ENCODE measurements at places on chromosomes 2 and 18. TPM values are rescaled to one million over a fixed set of nuclear protein-coding genes. Genes with fewer than 3 reads are reported as not detected.

- DNase-seq, result no peak
Measured at GRCh38 chr2:46518861-46519260, 39.5 kb downstream of the TMEM247 start.

DNA sequence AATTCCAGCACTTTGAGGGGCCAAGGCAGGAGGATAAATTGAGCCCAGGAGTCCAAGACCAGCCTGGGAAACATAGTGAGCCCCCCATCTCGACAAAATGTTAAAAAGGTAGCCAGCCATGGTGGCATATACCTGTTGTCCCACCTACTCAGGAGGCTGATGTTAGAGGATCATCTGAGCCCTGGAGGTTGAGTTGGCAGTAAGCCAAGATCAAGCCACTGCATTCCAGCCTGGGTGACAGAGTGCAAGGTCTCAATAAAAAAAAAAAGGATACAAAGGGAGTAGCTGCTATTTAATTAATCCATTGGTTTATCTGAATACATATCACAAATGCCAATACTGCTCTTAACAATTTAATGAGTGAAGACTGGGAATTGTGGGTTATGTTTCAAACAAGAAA lies 327.8 kb downstream of the CPS1 start:
- no peak for DNase-seq

- DNase-seq, result no peak
Measured at GRCh38 chr18:57801761-57802212, 1.3 kb downstream of the ATP8B1 start.

GRCh38 chr2:84771251-84771650 lies 109.6 kb downstream of the TRABD2A start:
- DNase-seq, result no peak

DNA sequence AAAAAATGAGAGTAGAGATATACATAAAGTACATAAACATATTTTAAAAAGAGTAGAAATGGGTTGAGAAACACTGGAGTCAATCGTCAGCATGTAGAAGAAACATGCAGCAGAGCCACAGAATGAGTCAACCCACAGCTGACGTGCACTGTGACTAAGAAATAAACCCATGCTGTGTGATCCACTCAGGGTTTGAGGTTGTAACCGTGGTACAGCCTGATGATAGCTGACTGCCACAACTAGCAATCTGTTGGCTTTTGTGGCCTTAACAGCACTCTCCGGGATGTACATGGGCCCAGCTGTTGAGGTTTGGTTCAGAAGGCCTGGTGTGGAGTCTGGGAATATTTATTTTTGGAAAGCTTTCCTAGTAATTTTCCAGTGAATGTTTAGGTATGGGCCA lies 554.4 kb upstream of the MEX3C start:
- DNase-seq, result no peak

- DNase-seq, result no peak
Measured at GRCh38 chr2:727071-727470, 49.9 kb upstream of the TMEM18 start.

GRCh38 chr2:25489631-25490030 lies 147.9 kb upstream of the DNMT3A start:
- no peak for DNase-seq

DNA sequence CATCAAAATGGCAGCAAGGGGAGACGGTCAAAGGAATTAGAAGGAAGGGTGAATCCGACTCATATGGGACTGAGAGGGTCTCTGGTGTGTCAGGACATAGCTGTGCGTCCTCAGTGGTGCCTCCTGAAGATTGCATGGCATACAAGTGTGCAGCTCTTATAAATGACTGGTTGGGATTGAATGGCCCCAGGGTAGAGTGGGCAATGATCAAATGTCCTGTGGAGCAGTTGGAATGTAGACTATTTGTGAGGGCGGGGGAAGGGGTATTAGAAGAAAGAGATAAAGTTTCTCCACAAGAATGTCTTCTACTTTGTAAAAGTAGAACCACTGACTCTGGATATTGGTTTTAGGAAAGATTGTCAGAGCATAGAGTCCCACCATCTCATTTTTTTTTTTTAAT lies 24.6 kb downstream of the CTLA4 start:
- no peak for DNase-seq

GRCh38 chr2:130842770-130843169 lies 6.1 kb downstream of the ARHGEF4 start:
- DNase-seq, result no peak

- DNase-seq, result no peak
Measured at GRCh38 chr2:147925886-147926285, 81.1 kb downstream of the ACVR2A start.

GRCh38 chr18:63422864-63423304 lies 608 bp upstream of the VPS4B start:
- no peak for DNase-seq

- no peak for DNase-seq
Measured at GRCh38 chr2:220198896-220199295, 571.5 kb downstream of the SLC4A3 start.

DNA sequence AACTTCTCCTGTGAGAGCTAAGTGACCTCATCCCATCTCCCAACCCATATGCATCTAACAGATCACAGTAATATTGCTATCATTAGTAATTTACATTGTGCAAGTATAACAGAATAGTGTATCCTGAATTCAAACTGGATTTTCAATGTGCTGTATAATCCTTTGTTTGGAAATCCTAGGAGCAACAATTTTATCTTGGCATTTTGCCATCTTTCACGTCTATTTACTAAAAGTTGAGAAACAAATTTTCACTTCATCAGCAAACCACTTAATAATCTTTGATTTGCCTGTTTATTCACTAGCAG lies 3.8 kb downstream of the HNRNPLL start:
- DNase-seq, result no peak

GRCh38 chr2:47803363-47803762 lies 20.4 kb downstream of the MSH6 start:
- DNase-seq, result no peak

DNA sequence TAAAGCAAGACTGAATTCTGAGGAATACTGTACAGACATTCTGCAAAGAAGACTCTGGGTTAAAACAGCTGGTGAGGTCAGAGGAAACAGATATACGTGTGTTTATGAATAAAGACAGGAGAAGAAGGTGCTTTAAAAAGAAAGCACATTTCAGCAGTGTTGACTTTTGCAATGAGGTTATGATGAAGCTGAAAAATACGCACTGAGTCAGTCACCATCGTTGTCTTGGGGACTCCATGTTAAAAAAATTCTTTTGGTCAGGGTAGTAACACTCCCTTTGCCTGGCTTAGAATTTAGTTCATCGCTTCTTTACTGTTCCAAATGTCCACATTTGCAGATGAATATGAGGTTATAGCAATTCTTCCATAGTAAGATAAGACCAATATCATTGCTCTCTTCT lies 1049.0 kb downstream of the TSN start:
- no peak for DNase-seq

DNA sequence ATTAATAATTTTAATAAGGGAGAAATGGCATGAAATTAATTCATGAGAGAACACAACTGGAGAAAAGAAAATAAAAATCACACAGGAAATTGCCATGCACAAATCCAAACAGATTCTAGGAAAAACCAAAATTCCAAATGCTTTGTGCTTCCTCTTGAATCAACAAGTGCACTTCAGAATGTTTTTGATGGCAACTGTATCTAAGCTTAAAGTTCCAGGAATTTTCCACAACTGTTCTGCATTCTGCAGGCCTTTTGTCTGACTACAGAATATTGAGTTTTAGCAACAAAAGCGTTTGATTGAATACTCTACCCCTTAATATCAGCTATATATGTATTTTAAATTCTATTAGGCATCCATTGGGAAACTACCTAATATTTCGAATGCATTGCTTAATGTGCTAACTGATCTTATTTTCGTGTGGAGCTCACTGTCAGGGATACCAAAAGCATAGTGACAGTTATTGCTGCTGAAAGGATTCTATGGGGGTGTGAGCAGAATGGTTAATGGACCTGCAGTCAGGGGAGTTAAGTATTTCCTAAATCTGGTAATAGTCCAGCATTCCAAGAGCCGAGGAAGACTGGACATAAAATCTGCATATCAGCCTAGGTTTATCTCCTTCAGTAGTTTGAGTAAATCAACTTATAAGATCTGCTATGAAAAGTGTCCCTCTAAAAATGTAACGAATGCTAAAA lies 482.7 kb upstream of the POU3F3 start:
- no peak for DNase-seq

DNA sequence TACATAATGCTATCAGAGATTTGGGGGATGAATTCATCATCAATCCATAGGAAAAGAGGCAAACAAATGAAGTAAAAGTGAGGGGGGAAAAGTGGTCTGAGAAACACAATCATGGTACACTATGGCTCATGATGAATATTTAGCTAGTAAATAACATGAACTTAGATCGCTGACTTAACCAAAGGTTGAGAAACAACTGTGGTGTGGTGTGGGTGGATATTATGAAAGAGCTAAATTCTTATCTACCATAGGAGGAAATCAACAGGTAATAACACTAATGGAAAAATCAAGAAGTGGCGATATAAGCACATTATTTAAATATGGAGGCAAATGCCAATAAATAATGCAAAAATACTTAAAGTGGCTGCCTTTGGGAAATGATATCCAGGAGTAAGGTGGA lies 12.2 kb upstream of the TPRKB start:
- no peak for DNase-seq

DNA sequence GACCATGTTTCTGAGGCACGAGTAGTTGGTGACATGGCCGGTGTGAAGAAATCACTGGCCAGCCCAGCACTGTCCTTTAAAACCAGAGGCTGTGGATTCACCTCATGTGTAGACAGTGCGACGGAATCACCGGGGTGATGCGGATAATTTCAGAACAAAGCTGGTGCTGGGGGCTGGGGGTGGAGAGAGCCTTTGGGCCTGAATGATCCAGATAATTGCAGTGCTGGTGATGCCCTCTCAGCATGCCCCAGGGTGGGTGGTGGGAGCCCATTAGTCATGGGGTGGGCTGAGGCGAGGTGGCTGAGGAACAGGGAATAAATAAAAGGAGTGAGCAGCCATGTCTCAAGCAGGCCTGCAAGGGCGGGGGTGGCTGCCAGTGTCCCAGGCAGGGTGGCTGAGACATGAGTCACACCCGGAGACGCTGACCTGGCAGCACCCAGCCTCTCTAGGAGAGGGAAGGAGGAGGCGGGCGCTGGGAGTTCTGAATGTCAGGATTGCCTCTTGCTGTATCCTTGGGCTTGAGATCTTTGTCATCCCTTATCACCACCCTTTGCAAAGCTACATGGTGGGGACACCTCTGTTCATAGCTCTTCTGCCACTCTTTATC lies 151.1 kb upstream of the MSH6 start:
- no peak for DNase-seq

DNA sequence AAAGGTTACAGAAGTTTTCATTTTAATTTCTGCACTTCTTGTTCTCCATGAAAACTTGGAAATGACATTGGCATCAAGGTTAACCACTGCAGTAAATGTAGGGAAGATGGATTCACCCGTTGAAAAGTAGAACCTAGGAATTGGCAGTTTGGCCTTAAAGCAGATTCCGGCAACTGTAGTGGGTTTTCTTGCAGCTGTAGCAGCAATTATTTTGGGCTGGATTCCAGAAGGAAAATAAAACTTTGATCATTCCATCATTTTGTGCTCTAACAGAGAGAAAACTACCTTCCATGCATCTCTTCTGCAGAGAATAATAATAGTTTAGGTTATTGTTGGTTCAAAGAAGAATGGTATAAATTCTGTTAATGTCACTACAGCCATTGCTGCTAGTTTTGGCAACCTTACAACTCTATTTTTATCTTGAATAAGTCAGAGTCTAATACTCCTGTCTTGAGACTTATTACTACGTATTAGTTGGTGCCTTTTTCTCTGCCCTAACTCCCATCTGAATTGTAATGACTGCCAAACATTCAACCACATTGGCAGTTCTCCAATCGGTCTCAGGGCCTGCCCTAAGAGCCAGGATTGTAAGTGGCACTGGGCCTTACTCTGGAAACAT lies 178.1 kb upstream of the PIEZO2 start:
- no peak for DNase-seq

DNA sequence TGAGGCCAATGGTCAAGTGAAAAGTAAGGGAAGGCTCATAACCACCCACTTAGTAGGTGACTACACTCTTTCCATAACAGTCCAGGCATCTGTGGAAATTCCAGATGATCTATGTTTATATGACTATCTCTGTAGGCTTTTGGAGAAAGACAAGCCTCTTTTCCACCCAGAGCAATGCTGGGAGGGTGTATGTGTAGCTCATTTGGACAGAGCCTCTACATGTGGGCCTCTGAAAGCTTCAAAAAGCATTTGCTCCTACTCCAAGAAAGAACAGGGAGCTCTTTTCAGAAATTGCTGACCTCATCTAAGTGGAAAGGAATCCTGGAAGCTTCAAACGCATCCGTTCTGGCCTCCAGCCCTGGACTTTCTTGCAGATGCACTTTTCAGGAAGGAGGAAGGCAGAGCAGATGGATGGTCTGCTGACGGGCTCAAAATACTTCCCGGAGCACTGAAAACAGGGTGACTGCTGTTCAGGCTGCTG lies 308.7 kb downstream of the LRATD1 start:
- DNase-seq, result no peak

DNA sequence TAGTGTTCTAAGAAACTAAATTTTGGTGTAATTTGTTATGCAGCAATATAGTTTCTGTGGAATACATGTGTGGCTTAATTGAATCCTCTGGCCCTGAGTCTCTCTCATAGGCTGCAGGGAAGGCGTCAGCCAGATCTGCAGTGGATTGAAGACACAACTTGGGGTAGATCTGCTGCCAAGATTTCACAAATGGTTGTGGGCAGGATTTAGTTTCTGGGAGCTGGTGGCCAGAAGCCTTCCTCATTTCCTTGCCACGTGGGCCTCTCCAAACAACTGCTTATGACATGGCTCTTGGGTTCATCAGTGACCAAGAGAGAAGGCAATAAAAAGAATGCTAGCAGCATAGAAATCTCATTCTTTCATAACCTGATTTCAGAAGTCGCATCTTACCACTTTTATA lies 28.2 kb downstream of the CCDC102B start:
- no peak for DNase-seq

GRCh38 chr2:8636721-8637636 lies 44.9 kb upstream of the ID2 start:
- DNase-seq, result no peak

DNA sequence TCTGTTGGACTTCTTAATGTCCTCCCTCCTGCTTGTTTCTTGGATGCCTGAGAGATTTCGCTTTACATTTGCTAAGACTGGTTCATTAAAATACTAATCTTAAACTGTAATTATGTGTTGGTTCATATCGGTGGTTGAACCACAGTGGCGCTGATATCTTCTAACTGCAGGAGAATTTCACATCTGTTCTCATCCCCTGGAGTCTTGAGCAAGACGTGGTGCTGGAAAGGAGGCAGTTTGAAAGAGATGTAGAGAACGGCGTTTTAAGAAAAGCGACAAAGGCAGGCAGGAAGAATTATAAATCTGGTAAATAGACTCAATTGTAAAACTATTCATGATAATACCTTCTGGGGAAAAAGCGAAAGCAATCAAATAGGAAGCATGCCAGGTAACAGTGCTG lies 79.5 kb downstream of the NXPH2 start:
- DNase-seq, result no peak

- no peak for DNase-seq
Measured at GRCh38 chr2:240931319-240931949, 25.3 kb downstream of the CROCC2 start.

The DYNAP gene
- not detected for total RNA-seq

The SF3B1 gene
- 266 TPM for total RNA-seq

The RGPD4 gene
- total RNA-seq, result 0.16 TPM

The IKZF2 gene
- 8.9 TPM for total RNA-seq

The GPR39 gene
- total RNA-seq, result not detected

The TRIM43 gene
- not detected for total RNA-seq

The DNAJC27 gene
- 7.3 TPM for total RNA-seq

The NOL4 gene
- total RNA-seq, result not detected

The C2orf80 gene
- total RNA-seq, result not detected

The CCDC74B gene
- 2.8 TPM for total RNA-seq
